CD4-positive, alpha-beta memory T cell (primary cell): ENCODE measurements at places on chromosomes 7 and 10.

- peak; percentile 84 for DNase-seq
These were observed at the start of gene ORAI2 for GRCh38 chr7:102433219-102434038. Gene ORAI2 (plus strand): TSS chr7:102433575. CDS start chr7:102438957, 5,382 bp downstream.

DNA sequence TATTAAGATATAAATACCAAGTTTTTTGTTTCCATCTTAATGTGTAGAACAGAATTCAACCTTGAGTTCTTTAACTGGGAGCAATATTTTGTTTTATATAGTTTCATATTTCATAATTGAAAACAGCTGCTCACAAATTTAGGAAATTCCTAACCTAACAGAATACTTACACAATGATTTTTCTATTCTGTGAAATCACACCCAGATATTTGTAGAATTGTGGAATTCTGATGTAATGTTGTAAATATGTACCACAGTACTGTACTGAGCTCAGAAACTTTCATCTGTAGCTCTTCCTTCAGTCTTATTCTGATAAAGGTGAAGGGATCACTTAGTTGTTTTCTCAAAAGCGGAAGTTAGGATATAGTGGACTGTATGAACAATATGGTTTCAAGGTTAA, 143.4 kb upstream of the GLI3 start:
- DNase-seq = no peak

DNA sequence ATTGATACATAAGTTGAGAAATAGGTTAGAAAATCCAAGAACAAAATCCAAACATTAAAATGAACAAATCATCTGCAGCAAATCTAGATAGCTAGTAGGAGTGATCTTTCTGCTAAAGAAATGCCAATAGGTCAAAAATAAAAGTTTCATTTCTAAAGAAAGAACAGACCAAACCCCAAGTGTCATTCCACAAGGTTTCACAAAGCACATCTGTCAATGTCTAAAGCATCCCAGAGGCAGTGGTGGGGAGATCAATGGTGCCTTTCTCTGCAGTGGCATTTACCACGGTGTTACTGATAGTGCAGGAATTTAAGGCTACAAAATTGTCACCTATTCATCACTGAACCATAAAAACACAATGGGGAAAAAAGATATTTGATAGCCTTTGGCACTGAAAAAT, 147.9 kb downstream of the PARD3 start:
- no peak for DNase-seq

GRCh38 chr7:11232462-11232861, 258.8 kb downstream of the PHF14 start:
- DNase-seq = no peak

- no peak for DNase-seq
These were observed 38.4 kb upstream of the HSPA12A start for GRCh38 chr10:116780691-116781205.

DNA sequence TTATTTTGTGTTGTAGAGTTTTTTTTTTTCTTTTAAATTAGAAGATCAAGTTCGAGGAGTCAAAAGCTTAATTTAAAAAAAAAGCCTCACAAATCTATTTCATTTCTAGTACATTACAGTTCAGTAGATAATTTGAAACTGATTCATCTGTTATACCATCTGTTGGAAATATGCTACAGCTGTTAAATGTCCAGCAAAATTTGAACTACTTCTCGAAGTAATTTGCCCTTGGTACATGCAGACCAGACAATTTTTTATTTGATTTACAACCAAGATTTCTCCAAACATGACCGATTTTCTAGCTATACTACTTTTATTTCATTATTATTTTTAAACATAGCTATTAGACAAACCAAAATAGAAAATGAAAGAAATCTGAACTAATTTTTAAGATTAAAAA, 647.9 kb downstream of the CNTNAP2 start:
- DNase-seq = no peak

- no peak for DNase-seq
These were observed 201 bp downstream of the MLLT10 start for GRCh38 chr10:21534280-21534586.

DNA sequence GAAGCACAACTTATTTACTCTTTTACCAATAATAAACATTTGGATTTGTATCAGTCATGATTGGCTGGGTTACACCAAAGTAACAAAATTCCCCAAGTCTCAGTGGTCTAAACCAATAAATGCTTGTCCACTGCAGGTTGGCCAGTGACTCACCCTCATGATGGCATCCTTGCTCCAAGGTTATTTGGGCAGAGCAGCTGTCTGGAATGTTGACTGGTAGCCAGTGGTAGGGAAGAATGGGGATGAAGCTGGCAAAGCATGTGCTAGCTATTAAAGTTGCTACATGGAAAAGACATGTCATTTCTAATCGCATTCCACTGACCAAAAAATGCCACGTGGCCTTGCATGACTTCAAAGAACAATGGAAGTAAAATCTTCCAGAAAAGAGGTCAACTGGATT, 1168.7 kb upstream of the CELF2 start:
- DNase-seq = no peak

GRCh38 chr10:96671211-96671890, 49.0 kb downstream of the PIK3AP1 start:
- no peak for DNase-seq

DNA sequence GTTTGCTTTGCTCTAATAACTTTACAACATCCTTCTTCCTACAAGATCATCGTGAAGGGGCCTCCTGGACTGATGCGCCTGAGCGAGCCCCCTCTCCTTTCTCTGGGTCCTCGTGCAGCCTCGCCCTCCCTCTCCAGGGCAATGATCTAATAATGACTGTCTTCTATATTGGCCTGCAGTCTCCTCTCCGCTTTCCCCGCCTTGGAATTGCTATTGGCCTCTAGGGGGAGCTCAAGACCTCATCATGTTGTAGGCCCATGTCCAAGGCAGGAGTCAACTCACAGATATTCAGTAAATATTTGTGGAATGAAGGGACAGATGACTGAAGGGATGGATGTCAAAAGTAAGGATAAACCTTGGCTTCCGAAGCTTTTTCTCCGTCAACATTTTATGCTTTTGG, 1180.3 kb downstream of the TYW1 start:
- no peak for DNase-seq

GRCh38 chr7:2384354-2385243, 18.8 kb upstream of the CHST12 start:
- DNase-seq = no peak

DNA sequence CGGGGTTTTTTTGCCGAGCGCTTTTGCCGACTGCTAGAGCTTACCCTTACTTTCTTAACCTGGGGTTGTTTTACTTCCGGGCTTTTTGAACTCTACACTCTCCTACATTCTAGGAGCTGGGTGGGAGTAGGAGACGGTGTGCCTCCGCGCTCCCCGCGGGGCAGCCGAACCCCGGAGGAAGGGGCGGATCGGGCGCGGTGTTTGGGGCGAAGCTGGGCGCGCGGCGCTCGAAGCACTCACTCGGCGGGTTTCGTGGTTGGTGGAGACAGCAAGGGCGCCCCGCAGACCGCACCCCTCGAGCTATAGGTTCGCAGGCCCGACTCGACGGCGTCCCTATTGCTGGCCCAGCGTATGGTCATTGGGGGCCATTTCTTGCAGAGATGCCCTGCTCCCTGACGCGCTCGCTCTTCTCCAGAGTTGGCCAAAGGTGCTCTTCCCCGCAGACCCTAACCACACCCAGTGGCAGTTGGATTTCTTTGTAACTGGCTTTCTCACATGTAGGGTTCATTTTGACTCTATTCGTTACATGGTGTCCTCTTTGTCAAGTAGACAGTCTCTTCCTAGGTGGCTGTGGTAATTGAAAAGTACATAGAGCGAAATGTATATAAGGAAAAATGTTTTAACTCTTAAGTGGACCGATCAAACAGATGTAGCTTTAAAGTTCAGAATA, 364 bp downstream of the ZNF518A start:
- no peak for DNase-seq

- DNase-seq = no peak
These were observed 33.6 kb upstream of the NPFFR1 start for GRCh38 chr10:70317272-70317942.

- no peak for DNase-seq
These were observed 350.7 kb upstream of the ZMIZ1 start for GRCh38 chr10:78718032-78718572.

DNA sequence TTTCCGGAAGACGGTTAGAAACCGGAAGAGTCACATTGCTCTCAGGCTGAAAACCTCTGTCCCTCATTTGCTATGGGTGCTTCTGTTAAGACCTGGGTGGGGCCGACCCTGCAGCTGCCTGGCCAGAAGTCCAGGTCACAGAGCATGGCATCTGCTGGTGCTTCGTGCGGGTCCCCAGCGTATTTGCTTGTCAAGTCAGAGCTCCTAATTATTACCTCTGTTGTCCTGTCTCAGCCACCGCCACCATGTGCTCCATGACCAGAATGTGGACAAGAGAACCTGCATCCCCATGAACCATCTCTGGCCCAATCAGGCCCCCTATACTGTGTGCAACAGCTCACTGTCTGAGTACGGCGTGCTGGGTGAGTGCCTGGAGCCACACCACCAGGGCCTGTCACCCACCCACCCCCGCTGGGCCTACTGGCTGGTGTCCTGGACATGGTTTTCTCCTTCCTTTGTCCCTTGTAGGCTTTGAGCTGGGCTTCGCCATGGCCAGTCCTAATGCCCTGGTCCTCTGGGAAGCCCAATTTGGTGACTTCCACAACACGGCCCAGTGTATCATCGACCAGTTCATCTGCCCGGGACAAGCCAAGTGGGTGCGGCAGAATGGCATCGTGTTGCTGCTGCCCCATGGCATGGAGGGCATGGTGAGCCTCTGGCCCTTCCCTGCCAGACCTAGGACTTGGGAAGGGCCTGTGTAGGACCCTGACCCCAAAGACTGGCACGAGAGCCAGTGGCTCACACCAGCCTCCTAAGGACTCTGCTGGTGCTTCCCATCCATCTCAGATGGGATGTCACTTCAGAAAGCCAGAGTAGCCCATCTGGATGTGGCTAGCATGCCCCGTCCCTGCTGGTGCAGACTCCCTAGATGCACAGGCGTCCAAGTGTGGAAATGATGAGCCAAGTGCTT, 51.3 kb upstream of the ZMIZ2 start:
- no peak for DNase-seq

DNA sequence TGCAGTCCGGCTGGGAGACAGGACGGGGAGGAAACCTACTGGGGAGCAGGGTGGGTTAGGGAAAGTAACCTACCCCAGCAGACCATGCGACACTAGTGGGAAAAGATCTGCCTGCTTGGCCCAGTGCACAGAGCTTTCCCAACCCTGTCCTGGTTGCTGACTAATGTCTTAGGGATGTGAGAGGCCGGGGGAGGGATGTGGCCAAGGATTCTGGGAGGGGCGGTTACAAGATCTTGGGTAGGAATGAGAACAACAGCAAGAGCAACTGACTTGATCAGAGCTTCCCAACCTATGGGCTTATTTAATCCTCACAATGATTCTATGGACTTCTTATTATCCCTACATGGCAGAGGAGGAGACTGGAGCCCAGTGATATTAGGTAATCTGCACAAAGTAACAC, 24.0 kb upstream of the EIF5AL1 start:
- no peak for DNase-seq

- no peak for DNase-seq
These were observed 639.5 kb downstream of the LRMDA start for GRCh38 chr10:76070916-76071315.

DNA sequence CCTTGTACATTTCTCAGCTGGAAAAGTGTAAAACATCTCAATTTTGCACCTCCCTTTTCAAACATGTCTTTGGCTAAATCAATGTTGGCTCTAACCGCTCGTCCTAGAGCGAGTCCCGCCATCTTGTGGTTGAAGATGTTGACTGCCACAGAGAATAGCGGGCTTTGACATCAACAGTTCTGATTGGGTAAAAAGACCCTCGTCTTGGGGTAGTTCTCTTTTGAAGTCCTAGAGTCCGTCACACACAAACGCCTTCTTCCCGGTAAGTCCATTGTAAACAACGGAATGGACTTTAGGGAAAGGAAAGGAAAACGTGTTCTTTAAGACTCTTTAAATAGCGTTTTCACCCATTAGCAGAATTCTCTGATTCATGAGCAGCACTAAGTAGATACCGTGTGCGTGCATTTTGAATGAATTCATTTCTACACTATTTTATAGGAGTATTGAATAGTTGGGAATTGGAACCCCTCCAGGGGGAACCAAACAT, 452 bp upstream of the RPP30 start:
- peak; percentile 50 for DNase-seq

GRCh38 chr7:130982160-130982638, 248.2 kb upstream of the KLF14 start:
- DNase-seq = peak; percentile 64

- DNase-seq = no peak
These were observed 164.3 kb downstream of the LCOR start for GRCh38 chr10:96996275-96996965.

GRCh38 chr10:62130948-62131347, 137.7 kb downstream of the RTKN2 start:
- DNase-seq = no peak

GRCh38 chr7:142414135-142414534, 156.3 kb upstream of the PRSS58 start:
- DNase-seq = no peak

DNA sequence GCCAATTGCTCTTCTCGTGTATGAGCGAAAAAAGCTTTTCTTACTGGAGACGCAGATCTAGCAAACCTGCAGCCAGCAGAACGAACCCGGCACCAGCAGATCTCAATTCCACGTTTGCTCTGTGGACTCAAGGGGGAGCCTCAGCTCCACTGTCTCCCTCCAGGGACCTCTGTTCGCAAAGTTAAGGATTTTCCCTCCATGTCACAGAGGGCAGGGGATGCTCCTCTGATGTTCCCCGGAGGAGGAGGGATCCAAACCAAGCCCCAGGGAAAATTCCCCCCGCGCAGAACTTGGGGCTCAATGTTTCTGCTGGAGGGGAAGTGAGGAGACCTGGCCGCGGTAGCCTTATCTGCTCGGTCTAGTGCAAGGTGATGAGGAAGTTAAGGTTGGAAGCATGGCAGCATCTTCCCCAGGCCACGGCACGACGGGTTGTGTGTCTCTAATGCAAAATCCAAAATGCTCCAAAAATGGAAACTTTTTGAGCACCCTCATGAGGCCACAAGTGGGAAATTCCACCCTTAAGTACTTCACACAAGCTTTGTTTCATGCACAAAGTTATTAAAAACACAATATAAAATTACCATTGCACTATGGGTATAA, 9.0 kb downstream of the IQCE start:
- no peak for DNase-seq

DNA sequence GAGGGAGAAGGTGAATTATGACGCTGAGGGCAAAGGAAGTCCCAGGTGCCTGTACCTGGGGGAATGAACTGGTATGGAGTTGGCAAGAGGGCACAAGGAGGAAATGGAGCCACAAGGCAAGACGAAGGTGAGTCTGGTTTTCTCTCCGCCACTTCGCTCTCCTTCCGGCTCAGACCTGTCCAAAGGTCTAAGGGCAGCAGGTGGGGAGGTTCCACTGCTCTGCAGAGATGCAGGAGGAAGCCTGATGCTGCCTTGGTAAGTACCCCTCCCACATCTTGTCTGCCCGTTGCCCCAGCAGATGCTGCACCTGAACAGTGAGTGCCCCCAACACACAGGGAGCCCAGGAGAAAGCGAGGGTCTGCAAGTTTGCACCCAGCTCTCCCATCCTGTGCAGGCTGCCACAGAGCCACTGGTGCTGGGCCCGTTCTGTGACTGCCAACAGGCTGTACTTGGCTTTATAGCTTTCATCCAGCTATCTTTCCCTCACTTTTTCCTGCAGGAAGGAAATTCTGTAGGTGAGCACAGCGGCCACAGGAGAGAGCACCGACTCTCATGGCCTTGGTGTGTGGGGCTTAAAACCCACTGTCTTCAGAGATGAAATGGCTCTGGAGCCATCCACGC, 235.2 kb downstream of the COBL start:
- DNase-seq = no peak

GRCh38 chr7:30681815-30682211, 443 bp downstream of the CRHR2 start:
- DNase-seq = no peak

- peak; percentile 45 for DNase-seq
These were observed 233.2 kb upstream of the PRSS1 start for GRCh38 chr7:142516038-142516501.
